ENCODE measurements at places on chromosomes 5 and 9.

DNA sequence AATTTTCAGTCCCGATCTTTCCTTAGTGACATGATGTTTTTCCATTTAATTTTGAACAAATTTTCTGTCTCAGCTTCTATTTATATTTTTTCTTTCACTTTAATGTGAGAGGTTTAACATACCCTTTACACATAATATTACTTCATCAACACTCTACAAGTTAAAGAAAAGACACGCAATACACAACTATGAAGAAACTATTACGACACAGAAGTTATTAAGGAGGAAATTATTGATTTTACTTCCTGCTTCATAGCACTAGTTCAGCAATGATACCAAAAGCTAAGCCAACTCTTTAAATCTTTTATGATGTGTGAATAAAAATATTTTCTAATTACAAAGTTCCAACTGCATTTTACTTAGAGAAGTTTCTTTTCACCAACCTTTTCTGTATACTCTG, 432.3 kb upstream of the DAB2 start:
- DNase-seq = no peak

- no peak for DNase-seq
These were observed 139.7 kb downstream of the CRB2 start for GRCh38 chr9:123495731-123496130.

GRCh38 chr5:133943475-133943817, 25.0 kb downstream of the C5orf15 start:
- DNase-seq = no peak

- peak; percentile 16 for DNase-seq
These were observed 27.1 kb downstream of the ASPN start for GRCh38 chr9:92455217-92455616.

DNA sequence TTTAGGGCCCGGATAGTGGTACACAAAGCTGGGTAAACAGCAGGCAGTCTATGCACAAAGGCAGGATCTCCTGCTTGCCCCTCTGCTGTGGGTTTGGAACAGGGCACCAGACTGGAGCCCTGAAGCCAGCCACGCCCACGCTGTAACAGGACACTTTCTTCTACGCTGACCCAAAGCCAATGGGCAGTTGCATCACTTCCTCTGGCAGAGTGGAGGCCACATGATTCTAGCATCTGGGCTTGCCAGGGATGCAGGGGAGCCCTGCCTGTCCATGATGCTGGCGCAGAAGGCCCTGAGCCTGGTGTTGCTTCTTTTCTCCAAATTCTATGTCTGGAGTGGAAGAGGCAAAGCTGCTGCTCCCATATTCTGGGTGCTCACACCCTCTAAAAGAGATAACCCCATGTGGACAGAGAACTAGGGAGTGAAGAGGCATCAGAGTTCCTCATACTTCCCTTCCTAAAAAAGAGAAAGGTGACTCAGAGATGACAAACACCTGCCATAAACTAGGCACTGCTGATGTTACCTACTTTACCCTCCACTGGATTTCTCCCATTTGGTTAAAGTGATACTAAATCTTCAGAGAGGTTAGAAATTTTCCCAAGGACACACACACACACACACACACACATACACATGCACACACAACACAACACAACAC, 260.3 kb upstream of the KLF4 start:
- DNase-seq = peak; percentile 12

GRCh38 chr5:169265888-169266287, 35.1 kb downstream of the SLIT3 start:
- peak; percentile 3 for DNase-seq

- no peak for DNase-seq
These were observed 2.1 kb upstream of the HSPA4 start for GRCh38 chr5:133049726-133050048.

DNA sequence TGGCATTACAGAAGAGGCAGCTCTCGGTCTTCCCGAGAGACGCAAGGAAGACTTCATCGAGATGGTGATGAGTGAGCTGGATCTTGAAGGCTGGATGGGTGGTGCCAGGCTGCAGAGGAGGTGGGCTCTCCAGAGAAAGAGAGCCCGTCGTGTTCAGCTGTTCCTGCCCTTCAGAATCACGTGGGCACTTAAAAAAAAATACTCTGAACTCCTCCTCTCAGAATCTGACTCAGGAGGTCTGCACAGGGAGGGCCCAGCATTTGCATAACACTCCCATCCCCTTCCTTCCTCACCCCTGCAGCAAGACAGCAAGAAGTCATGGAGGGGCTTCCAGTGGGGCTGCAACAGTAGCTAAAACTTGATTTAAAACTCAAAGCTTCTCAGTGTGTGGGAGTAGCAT, 203.0 kb downstream of the ATPSCKMT start:
- no peak for DNase-seq

- peak; percentile 89 for DNase-seq
These were observed 373.3 kb upstream of the SEMA6A start for GRCh38 chr5:116947691-116948528.

- DNase-seq = no peak
These were observed 367.7 kb upstream of the PRR16 start for GRCh38 chr5:120096413-120096812.
